ENCODE measurements at places on chromosomes 6 and 20.

- no peak for DNase-seq
Measured at GRCh38 chr20:43583982-43584432, 6.7 kb upstream of the IFT52 start.

- DNase-seq = no peak
Measured at GRCh38 chr6:14655201-14656061, 537.9 kb downstream of the CD83 start.

GRCh38 chr20:33561692-33562601, 72.1 kb downstream of the CBFA2T2 start:
- DNase-seq = no peak

- DNase-seq = no peak
Measured at GRCh38 chr20:49642816-49643215, 70.9 kb downstream of the B4GALT5 start.

DNA sequence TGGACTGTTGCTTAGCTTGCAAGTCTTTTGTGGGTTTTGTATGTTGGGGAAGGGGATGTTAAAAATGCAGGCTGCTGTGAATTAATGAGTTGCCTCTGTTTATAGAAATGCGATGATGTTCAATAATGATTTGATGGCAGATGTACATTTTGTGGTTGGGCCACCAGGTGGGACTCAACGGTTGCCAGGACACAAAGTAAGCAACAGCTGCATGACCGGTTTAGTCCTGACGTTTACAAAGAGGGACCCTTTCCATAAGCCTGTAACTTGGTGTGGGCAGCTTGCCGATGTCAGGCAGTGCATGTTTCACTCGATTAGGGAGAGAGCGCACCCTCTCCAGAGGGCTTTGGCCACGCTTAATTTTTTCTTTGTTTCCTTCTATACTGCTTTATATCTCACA, 1.3 kb downstream of the BTBD3 start:
- DNase-seq = no peak

DNA sequence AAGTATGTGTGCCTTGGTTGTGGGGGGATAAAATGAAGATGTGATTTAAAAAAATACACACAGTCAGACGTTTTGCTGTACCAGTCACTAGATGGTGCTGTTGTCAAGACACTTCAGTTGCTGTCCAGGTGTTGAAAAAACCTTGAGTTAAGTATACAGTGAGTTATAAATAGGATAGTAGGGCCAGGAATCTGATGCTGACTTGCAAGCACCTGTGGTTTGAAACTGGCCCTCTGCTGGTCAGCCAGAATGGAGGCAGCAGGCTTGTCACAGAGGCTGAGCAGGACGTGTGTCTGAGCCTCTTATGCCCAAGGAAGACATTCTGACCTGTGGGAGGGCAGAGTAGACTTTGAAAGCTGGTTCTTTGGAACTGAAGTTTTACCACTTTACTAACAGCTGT, 27.8 kb downstream of the RNF8 start:
- no peak for DNase-seq

DNA sequence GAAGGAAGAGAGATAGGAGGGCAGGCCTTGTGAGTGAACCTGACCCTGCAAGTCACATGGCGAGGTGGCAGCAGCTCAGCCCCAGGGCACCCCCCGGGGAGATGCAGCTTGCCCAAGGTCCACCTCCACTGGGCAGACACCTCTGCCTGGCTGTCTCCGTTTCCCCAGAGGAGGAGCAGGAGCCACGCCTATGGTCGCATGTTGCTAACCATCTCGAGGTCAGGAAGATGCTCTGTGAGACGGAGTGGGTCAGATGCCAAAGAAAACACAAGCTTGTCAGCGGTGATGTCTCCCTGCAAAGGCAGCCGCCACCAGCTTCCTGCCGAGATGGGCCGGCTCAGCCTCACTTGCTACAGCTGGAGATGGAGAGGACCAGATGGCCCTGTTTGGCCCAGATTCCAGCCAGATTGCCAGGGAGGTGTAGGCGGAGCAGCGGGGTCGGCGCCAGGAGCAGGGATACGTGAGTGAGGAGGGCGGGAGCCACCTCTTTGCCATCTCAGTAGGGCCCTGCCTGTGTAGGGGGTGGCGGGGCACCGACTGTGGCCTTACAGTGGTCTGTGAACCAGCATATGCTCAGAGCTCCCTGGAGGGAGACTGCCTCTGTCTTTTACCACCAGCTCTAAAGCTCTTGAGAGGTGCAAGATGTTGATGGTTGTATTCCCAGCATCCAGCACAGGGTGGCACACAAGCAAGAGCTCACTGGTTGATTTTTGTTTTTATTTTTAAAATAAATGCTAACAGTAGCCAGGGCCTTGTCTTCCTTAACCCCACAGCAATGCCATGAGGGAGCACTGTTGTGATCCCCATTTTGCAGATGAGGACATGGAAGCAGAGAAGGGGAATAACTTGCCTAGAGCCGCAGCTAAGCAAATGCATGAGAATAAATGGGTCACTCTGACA, 42.9 kb upstream of the FAM83D start:
- no peak for DNase-seq

GRCh38 chr6:114936080-114936479, 593.3 kb upstream of the HS3ST5 start:
- no peak for DNase-seq

DNA sequence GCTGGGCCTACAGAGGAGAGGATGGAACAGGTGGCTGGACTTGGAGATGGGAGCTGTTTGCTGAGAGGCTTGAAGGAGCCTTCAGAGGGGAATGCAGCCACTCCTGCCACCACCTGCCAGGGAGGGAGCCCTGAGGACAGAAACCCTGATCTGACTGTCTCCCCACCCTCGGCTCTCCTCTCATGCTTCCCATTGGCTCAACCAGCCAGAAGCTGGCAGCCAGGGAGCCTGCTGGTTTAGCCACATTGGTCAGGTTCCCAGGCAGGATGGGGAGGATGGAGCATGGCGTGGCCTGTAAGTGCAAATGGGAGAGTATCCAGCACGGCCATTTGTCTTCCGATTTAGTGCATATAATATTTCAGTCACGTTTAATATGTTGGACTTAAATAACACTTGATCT, 12.8 kb downstream of the TREM1 start:
- DNase-seq = no peak

- DNase-seq = no peak
Measured at GRCh38 chr6:13184547-13184946, 143.8 kb downstream of the TBC1D7 start.

GRCh38 chr20:47701612-47702011, 83.7 kb downstream of the SULF2 start:
- DNase-seq = no peak
